ENCODE measurements at places on chromosomes 6 and 20. TPM values are rescaled to one million over a fixed set of nuclear protein-coding genes. Genes with fewer than 3 reads are reported as not detected.
A peak's percentile ranks its signal among the peaks of the same experiment; 100 is the strongest.

- ATAC-seq = no peak
These were observed 14.4 kb downstream of the MKKS start for GRCh38 chr20:10419550-10420133.

DNA sequence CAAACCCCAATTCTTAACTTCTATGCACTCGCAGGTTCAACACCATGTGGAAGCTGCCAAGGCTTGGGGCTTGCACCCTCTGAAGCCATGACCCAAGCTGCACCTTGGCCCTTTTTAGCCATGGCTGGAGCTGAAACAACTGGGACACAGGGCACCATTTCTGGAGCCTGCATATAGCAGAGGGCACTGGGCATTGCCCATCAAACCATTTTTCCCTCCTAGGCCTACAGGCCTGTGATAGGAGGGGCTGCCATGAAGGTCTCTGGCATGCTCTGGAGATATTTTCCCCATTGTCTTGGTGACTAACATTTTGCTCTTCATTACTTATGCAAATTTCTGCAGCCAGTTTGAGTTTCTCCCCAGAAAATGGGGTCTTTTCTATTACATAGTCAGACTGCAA is 484.7 kb downstream of the EPHA7 start:
- no peak for ATAC-seq

GRCh38 chr6:29886701-29887100 is 55.6 kb upstream of the HLA-A start:
- no peak for ATAC-seq

- ATAC-seq = no peak
These were observed 604.1 kb upstream of the POU3F2 start for GRCh38 chr6:98230250-98230649.

- peak; percentile 27 for ATAC-seq
These were observed 14.0 kb upstream of the FAM50B start for GRCh38 chr6:3835055-3835731.

NRSN2 gene
- 34.9 TPM for total RNA-seq

- ATAC-seq = no peak
These were observed 56.6 kb downstream of the NPEPL1 start for GRCh38 chr20:58749098-58749769.

DNA sequence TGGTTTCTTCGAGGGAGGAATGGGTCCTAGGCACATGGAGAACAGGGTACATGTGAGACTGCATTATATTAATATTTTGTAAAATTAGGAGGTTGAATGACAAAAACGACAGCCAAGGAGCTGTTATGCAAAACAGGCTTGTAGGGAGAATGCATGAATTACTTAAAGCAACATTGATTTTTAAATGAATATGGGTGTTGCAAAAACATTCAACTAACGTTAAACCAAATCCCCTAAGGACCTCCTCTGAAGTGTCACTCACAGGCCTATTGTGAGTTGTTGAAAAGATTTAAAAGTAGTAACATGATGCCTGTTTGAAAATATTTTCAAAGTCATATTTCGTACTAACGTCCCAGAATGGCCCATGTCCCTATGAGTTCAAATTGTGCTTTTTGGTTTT is 21.9 kb downstream of the FBXL4 start:
- ATAC-seq = no peak

GRCh38 chr6:49327005-49327404 is 136.0 kb downstream of the MMUT start:
- ATAC-seq = no peak

GRCh38 chr20:53032478-53032932 is 60.3 kb downstream of the TSHZ2 start:
- peak; percentile 50 for ATAC-seq

ZNF391 gene
- total RNA-seq = 2.0 TPM

AVP gene
- not detected for total RNA-seq

Data from motor neuron (in vitro differentiated cells).